HepG2 (cell line): ENCODE measurements at places on chromosomes 2 and 18. TPM values are rescaled to one million over a fixed set of nuclear protein-coding genes. Genes with fewer than 3 reads are reported as not detected.

EPB41L3 gene
- polyA plus RNA-seq: not detected in 2 replicates

LRATD1 gene
- polyA plus RNA-seq: 0.04 and 0.07 TPM in 2 replicates

EGR4 gene
- not detected in 2 replicates for polyA plus RNA-seq

MYOM1 gene
- 0.98 and 1.6 TPM in 2 replicates for polyA plus RNA-seq

UGGT1 gene
- 26.7 and 35.8 TPM in 2 replicates for polyA plus RNA-seq

CELF4 gene
- polyA plus RNA-seq: not detected in 2 replicates

MAP3K19 gene
- not detected in 2 replicates for polyA plus RNA-seq

WDSUB1 gene
- 9.6 and 10.1 TPM in 2 replicates for polyA plus RNA-seq
